ENCODE measurements at places on chromosomes 1 and 21.

GRCh38 chr1:229536982-229537381, 21.5 kb downstream of the ABCB10 start:
- DNase-seq, result no peak

GRCh38 chr1:109718495-109718894, 6.4 kb downstream of the GSTM5 start:
- peak; percentile 40 for DNase-seq

GRCh38 chr21:37210130-37210529, 57.0 kb downstream of the VPS26C start:
- DNase-seq, result no peak

- no peak for DNase-seq
Measured at GRCh38 chr1:28910379-28911115, 3.8 kb upstream of the EPB41 start.

GRCh38 chr21:26715878-26716506, 129.2 kb downstream of the ADAMTS1 start:
- peak; percentile 43 for DNase-seq

DNA sequence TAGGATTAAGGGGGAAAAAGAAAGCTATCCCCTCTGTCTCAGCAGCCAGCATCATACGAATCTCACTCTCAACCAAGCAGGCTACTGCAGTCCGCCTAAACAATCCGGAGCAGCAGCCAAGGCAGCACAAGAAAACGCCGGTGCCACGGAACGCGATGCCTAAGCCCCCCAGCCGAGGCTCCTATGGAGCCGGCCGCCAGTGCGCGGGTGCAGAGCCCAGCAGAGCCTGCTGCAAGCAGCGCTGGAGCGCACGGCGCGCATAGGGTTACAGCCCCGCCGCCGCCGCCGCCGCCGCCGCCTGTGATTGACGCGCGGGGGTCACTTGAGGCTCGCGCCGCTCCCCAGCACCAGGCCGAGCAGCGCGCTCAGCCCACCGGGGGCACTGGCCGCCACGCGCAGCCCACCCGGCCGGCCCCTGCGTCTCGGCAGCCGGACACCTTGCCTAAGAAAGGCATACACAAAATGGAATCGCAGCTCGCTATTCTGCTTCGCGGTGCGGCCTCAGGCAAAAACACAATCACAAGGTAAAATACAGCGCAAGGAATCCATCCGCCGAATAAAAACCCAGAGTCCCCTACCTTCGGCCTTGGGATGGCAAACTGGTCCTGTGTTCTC, 780 bp downstream of the HIVEP3 start:
- DNase-seq, result no peak

DNA sequence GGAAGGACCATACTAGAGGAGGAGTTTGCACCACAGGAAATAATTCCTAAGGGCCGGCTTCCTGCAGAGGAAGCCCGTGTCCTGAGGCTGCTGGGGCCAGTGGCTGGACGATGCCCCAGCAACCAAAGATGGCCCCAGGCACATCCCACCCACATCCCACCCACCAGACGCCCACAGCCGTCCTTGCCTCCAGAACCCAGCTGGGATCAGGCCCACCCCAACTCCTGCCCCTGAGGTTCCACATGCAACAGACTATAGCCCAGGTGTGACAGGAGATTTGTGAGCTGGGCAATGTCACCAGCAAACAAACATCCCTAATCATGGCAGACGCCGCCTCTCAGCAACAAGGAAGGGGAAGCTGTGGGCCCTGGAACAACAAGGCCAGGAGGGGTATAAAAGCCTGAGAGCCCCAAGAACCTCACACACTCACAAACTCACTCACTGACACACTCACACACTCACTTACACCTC, at the start of gene KRTAP10-9:
KRTAP10-9 (plus strand) TSS at position 421 of the 471 bp plus-strand sequence. CDS start 79 bp downstream, outside the sequence.
- no peak for DNase-seq

DNA sequence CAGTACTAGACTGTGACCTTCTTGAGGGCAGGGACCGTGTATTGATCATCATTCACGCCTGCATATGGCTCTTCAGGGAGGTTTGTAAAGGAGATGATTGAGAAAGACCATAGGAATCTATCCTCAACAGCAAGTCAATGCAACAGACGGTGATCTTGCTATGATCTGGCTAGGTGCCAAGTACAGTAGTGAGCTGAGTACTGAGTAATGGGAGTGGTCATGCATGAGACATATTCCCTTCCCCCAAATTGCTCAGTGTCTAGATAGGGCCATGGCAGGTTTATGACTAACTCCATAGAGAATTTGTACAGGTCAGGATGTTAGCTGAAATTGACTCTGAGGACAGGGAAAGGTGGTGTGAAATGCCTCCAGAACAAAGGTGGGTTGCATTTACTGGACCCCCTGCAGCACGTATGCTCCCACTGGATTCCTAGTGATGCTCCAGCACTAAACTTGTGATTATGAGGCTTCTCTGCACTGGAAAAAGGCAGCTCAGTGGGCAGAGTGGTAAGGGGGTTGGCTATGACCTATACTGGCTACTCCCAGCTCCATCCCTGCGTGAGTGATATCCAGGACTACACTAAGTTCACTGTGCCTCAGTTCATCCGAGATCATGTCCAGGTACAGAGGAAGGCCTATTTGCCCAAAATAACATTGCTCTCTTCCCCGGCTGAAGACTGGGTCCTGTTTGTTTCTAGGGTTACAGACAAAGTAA, 37.2 kb downstream of the KCNJ6 start:
- no peak for DNase-seq

Data from Caco-2 (cell line).